ENCODE measurements at places on chromosomes 6 and 20. TPM values are rescaled to one million over a fixed set of nuclear protein-coding genes. Genes with fewer than 3 reads are reported as not detected.

The SEMG2 gene
- total RNA-seq: not detected

The ZNF184 gene
- total RNA-seq: 22.9 TPM

The CDH26 gene
- 2.5 TPM for total RNA-seq

The FUT9 gene
- 107 TPM for total RNA-seq

The HLA-DQB1 gene
- not detected for total RNA-seq

The MARCKS gene
- total RNA-seq: 269 TPM

The RHAG gene
- total RNA-seq: 0.49 TPM

The FKBP1C gene
- total RNA-seq: not detected

The BCAS4 gene
- 10.1 TPM for total RNA-seq

The MYBL2 gene
- 0.98 TPM for total RNA-seq

The LKAAEAR1 gene
- total RNA-seq: 0.74 TPM

The SSTR4 gene
- total RNA-seq: not detected

All from temporal lobe (tissue), 4 donors.